Upper lobe of left lung (tissue), 6 donors: ENCODE measurements at places on chromosomes 7 and 10. TPM values are rescaled to one million over a fixed set of nuclear protein-coding genes. Genes with fewer than 3 reads are reported as not detected.

The NPY4R2 gene
- total RNA-seq = 2.7 TPM

The HABP2 gene
- not detected for total RNA-seq

GRCh38 chr7:29284696-29285443 is 90.3 kb downstream of the CHN2 start:
- DNase-seq = no peak

The PNLIPRP2 gene
- not detected for total RNA-seq

GRCh38 chr7:739983-740942 is 13.2 kb upstream of the PRKAR1B start:
- DNase-seq = peak; percentile 80

GRCh38 chr7:67753891-67754290 is 757.3 kb downstream of the TYW1 start:
- no peak for DNase-seq

- DNase-seq = peak; percentile 45
These were observed 65.8 kb upstream of the ANTXRL start for GRCh38 chr10:46220872-46221538.

The CUBN gene
- 7.8 TPM for total RNA-seq

DNA sequence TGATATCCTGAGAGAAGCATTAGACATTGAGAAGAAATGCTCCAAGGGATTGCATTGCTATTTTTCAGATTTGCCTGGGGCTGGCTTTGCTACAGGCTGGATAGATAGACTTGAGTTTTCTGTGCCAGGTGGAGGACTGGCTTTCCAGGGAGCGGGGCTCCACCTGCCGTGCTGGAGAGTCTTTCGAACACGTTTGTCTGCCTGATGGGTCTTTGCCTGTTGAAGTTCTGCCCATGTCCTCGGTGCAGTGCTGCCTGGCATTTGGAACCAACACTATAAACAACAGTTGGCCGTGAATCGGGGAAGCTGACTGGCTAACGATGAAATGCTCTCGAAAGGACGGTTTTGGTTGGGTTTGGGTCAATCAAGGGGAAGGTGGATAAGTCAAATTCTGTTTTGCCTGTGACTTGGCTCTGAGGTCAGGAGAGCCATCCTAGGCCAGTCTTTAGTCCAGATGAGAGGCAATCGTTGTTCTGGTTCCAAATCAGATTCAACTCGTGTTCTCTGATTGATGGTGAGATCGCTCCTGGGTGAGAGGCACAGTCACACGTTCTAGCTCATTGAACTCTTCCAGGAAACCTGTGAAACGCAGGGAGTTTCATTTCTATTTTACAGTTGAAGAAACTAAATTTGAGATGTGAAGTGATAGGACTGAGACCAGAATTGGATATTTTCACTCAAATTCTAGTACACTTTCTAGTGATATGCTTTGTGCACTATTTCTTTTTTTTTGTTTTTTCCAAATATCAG is 599.0 kb downstream of the TYW1 start:
- DNase-seq = no peak

DNA sequence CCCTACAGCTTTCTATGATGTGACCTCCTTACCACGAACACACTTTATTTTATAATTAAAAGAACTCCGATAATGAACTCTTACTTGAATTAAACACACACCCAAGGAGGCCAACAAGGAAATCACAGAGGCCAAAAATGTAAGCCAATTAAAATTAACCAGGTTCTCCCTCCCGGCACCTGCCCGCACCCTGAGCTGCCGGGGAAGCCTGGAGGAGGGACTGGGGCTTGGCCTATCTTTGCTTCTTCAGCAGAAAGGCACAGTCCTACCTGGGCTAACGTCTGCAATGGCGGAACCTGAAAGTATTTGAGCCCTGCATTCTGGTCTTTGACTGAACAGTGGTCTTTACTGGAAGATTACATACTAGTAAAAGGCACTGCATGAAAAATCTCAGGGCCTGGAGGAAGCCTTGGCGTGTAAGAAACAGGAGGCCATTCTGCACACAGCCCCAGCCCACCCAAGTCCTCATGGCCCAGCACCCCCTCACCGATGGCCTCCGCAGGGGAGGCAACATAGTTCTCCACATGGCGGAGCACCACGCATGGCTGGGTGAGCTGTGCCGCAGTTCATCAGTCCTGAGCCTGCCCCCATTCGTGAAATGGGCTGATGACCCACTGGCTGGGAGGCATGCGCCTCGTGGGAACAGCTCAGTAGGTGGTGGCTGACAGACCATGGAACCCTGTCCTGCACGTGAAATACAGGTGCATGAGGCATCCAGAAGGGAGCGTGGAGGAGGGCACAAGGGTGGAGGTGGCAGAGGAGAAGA is 173.8 kb downstream of the PARD3 start:
- no peak for DNase-seq
